Lower lobe of right lung (tissue), 2 donors: ENCODE measurements at places on chromosomes 3 and 15. TPM values are rescaled to one million over a fixed set of nuclear protein-coding genes. Genes with fewer than 3 reads are reported as not detected.

The GOLGA8N gene
- 14.3 TPM for total RNA-seq

The SAMMSON gene
- total RNA-seq = not detected

The PLCB2 gene
- 105 TPM for total RNA-seq

The SPATA12 gene
- total RNA-seq = 0.15 TPM

The TMEM40 gene
- total RNA-seq = 1.0 TPM

The PRSS50 gene
- 0.41 TPM for total RNA-seq

The CLRN1 gene
- not detected for total RNA-seq

DNA sequence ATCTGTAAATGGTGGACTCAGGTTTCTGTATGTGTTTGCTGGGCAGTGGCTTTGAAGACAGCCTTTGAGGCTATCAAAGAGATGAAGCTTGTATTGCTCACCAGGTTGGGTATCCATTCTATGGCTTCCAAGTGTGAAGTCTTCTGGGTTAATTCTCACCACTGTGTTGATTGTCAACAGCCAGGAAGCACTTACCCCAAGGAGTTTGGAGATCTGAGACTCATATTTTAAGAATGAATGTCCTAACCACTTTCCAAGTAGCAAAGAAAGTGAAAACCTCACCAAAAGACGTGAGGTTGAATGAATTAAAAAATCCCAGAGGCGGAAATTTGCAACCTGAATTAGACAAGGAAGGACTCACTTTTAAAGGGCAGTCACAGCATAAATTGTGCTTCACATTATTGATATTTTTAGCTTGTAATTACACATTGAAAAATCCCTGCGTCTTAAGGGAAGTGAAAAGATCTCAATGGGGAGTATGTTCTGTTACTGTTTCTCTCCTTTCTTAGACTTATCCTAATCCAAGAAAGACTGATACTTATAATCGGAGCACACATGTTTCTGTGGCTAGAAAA is 304.0 kb upstream of the TPRG1 start:
- no peaks in the 10 kb centered on the region for H3K4me1 ChIP-seq
- H3K4me3 ChIP-seq = no peak overlapping the region
- no peaks in the 10 kb centered on the region for H3K27me3 ChIP-seq
- no peak for DNase-seq

DNA sequence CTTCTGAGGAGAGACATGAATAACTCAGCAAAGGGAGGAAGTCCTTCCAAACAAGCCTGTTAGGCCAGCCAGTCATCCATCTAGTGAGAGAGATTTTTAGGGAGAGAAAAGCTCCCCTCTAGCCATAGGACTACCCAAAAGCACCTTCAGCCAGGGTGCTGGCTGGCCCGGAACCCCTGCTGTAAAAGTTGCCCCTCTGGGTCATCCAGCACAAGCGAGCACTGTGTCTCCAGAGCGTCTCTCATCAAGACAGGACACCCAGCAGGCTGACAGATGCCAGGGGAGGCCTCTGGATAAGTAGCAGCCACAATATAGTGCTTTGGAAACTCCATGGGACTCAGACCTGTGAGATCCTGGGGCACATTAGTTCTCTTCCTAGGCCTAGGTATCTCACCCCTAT is 24.5 kb downstream of the ANXA2 start:
- peak overlapping the region; percentile 64 for H3K27ac ChIP-seq
- no peak for DNase-seq
- no peaks in the 10 kb centered on the region for H3K27me3 ChIP-seq
- no peak overlapping the region for H3K4me3 ChIP-seq

DNA sequence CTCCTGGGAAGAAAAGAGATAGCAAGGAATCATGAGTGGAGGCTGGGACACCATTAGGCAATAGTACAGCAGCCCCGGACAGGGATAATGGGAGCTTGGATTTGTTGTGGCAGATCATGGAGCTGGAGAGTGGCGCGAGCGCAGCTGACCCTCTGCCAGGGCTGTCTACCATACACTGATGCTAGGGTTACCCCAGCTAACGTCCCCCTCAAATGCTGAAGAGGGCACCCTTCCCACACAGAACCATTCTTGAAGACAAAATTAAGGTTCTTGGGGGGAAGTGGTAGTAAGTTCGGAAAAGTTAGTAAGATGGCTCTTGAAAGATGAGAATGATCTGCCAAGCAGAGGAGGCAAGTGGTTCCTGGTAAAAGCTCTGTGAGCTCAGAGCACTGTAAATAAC is 61.1 kb downstream of the ST3GAL6 start:
- H3K4me3 ChIP-seq = no peak overlapping the region
- H3K4me1 ChIP-seq = no peaks in the 10 kb centered on the region
- no peak overlapping the region for H3K27ac ChIP-seq
- no peaks in the 10 kb centered on the region for H3K27me3 ChIP-seq
- H3K36me3 ChIP-seq = peaks cover 5% of the 10 kb centered on the region
- DNase-seq = no peak

DNA sequence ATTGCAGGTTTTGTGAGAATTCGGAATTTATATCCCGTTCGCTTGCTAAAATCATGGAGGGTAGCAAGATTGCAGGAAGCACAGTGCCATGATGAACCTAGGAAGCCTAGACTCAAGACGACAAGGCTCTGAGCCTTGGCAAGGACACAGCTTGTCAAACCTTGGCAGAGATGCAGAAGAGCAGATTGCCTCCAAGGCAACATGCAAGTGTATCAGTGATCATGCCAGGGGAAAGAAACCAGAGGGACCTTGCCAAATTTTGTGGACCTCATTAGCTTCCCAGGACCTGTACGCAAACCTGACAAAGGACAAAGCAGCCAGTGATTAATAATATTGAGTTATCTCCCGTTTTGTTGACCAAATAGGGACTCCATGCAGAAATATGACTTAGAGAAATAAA is 159.7 kb downstream of the GOLIM4 start:
- H3K4me3 ChIP-seq = no peak overlapping the region
- H3K27ac ChIP-seq = no peak overlapping the region
- DNase-seq = no peak
- no peaks in the 10 kb centered on the region for H3K27me3 ChIP-seq
- H3K4me1 ChIP-seq = peaks cover 4% of the 10 kb centered on the region

DNA sequence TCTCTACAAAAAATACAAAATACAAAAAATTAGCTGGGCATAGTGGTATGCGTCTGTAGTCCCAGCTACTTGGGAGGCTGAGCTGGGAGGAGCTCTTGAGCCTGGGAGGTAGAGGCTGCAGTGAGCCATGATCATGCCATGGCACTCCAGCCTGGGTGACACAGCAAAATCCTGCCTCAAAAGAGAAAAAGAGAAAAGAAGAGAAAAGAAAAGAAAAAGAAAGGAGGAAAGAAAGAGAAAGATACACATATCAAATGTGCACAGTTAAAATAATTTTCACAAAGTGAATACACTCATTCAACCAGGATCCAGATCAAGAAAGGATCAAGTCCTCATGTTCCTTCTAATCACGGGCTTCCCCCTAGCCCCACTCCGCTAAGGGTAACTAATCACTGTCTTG is 5.8 kb upstream of the C15orf61 start:
- H3K27ac ChIP-seq = no peak overlapping the region
- H3K4me1 ChIP-seq = peaks cover 5% of the 10 kb centered on the region
- H3K4me3 ChIP-seq = no peak overlapping the region
- no peaks in the 10 kb centered on the region for H3K27me3 ChIP-seq
- peaks cover 30% of the 10 kb centered on the region for H3K36me3 ChIP-seq
- DNase-seq = no peak

DNA sequence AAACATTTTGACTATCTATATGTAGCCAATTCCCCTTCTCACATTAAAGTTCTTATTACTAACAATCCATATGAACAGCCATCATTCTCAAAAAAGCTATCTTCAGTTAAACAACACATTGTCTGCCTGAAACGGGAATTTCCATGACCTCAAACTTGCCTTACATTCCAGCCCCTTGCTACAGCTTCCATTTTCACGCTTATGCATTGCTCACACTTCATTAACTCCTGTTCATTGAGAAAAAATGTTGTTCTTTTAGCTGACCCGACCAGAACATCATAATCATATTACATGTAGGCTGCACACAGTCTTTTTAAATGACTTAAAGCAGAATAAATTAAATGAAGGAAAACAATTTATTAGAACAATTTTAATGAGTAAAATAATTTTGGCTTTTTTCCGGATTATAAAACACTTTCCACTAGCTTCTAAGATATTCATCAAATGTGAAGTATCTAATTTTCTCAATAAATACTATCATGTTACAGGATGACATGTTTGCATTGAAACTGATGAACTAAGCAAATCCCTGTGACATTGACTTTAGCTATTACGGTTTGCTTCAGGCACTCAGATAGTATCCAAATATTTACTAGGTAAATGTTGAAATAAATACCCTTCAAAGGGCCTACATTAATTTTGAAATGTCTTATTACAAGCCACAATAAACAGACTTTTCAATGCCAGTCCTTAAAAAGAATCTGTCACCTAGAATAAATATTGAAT is 49.9 kb downstream of the P3H2 start:
- no peaks in the 10 kb centered on the region for H3K36me3 ChIP-seq
- no peak overlapping the region for H3K4me3 ChIP-seq
- H3K27me3 ChIP-seq = no peaks in the 10 kb centered on the region
- H3K27ac ChIP-seq = no peak overlapping the region
- H3K4me1 ChIP-seq = peaks cover 11% of the 10 kb centered on the region

DNA sequence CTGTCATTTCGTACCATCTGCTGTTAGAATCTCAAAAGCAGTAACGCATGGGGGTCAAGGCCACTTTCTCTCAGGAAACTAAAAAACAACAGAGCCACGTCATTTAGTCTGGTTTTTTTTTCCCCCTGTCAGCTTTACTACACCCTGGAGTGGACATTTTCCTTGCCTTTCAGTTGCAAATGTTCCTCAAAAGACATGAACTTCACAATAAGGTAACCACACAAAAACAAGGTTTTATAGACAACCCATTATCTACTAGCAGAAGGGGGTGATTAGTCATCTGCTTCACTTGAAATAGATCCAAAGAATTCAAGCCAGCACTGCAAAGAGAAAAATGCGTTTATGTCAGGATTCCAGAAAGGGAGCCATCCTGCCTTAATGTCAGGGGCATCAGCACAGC is 171.8 kb upstream of the CDIN1 start:
- H3K27me3 ChIP-seq = no peaks in the 10 kb centered on the region
- H3K4me1 ChIP-seq = no peaks in the 10 kb centered on the region
- H3K4me3 ChIP-seq = no peak overlapping the region
- H3K36me3 ChIP-seq = no peaks in the 10 kb centered on the region
- no peak overlapping the region for H3K27ac ChIP-seq

DNA sequence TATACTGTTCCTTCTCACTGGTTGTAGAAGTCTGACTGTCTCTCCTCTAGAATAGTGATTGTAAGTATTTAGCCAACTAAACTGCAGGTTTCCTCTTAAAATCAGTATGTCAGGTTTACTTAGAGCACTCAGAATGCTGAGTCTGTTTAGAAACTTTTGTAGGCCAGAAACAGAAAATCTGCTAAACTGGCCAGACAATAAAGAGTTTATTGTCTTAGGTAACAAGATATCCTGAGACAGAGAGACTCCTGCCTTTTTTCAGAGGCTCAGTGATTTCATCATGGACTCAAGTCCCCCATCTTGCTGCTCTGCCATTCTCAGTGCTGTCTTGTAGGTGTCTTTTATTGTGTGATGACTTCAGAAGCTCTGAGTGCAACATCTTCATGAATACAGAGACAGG is 279.0 kb downstream of the MFSD1 start:
- H3K4me1 ChIP-seq = no peaks in the 10 kb centered on the region
- H3K4me3 ChIP-seq = no peak overlapping the region
- H3K27me3 ChIP-seq = no peaks in the 10 kb centered on the region
- no peak for DNase-seq
- no peaks in the 10 kb centered on the region for H3K36me3 ChIP-seq
- no peak overlapping the region for H3K27ac ChIP-seq

- H3K27me3 ChIP-seq = no peaks in the 10 kb centered on the region
- peaks cover 38% of the 10 kb centered on the region for H3K4me1 ChIP-seq
- H3K4me3 ChIP-seq = peak overlapping the region; percentile 92
- no peak for DNase-seq
Measured at GRCh38 chr3:195441476-195441991, 1.3 kb downstream of the ACAP2 start.

- H3K4me1 ChIP-seq = peaks cover 7% of the 10 kb centered on the region
- H3K27me3 ChIP-seq = peaks cover 37% of the 10 kb centered on the region
- DNase-seq = no peak
- no peaks in the 10 kb centered on the region for H3K36me3 ChIP-seq
- H3K27ac ChIP-seq = peak overlapping the region; percentile 37
Measured at GRCh38 chr3:183161552-183162336, 790 bp downstream of the LAMP3 start.

GRCh38 chr3:9214185-9214584 is 35.3 kb downstream of the SRGAP3 start:
- H3K36me3 ChIP-seq = no peaks in the 10 kb centered on the region
- no peaks in the 10 kb centered on the region for H3K4me1 ChIP-seq
- no peak overlapping the region for H3K27ac ChIP-seq

GRCh38 chr15:26298010-26298658 is 435.0 kb upstream of the ATP10A start:
- no peaks in the 10 kb centered on the region for H3K27me3 ChIP-seq
- no peak overlapping the region for H3K27ac ChIP-seq
- no peak for DNase-seq
- no peaks in the 10 kb centered on the region for H3K36me3 ChIP-seq
- no peaks in the 10 kb centered on the region for H3K4me1 ChIP-seq

DNA sequence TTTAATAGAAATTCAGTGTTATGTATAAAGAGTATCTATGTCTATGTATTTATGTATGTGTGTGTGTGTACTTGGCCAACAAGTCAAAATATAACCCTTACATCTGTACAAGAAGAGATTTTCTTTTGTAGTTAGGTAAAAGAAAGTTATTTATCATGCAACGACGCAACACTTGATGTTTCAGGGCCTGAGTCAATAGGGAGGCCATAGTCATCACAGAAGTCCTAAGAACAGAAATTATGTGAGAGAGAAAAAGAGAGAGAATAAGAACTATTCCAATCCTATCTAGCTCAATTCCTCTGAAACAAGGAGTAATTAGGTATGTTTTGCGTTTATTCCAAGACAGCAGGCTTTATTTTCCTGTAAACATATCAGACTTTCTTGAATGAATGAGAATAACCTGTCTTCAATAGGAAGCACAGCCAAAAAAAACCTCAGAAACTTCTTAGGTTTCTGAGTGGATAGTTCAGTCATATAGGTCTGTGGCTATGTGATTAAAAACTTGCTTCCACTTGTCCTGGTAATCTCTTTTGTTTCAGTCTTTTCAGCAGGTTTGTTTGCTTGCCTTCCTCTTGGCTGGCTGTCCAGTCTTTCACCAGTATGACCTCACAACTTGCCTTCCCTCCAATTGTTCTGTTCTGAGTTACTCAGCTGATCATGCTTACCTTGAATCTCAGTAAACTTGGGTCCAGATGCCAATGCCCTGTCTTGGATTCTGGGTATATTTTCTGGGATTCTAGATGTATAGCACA is 382.4 kb upstream of the GBE1 start:
- H3K27ac ChIP-seq = no peak overlapping the region
- H3K27me3 ChIP-seq = no peaks in the 10 kb centered on the region
- no peak overlapping the region for H3K4me3 ChIP-seq
- no peaks in the 10 kb centered on the region for H3K4me1 ChIP-seq
- no peak for DNase-seq

GRCh38 chr3:189593581-189593980 is 37.6 kb upstream of the TP63 start:
- no peak for DNase-seq
- no peaks in the 10 kb centered on the region for H3K27me3 ChIP-seq
- no peaks in the 10 kb centered on the region for H3K4me1 ChIP-seq
- H3K4me3 ChIP-seq = no peak overlapping the region
- no peak overlapping the region for H3K27ac ChIP-seq
- H3K36me3 ChIP-seq = no peaks in the 10 kb centered on the region
